ENCODE measurements at places on chromosomes 7 and 10.
A peak's percentile ranks its signal among the peaks of the same experiment; 100 is the strongest.

DNA sequence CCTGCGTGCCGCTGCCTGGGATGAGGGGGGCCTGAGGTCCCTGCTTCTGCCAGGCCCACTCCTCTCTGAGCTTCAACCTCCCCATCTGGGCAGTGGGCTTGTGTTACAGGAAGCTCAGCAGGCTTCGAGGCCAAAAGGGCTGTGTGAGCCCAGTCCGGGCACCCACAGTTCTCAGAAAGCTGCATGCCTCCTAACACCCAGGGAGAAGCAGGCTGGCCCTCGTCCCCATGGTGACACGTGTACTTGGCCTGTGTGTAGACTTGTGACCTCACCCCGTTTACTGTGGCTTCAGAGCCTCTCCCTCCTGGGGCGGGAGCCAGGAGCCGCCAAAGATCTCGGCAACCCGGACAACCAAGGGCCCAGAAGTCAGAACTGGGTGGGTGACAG is 2.2 kb upstream of the GRIFIN start:
- no peak for DNase-seq

DNA sequence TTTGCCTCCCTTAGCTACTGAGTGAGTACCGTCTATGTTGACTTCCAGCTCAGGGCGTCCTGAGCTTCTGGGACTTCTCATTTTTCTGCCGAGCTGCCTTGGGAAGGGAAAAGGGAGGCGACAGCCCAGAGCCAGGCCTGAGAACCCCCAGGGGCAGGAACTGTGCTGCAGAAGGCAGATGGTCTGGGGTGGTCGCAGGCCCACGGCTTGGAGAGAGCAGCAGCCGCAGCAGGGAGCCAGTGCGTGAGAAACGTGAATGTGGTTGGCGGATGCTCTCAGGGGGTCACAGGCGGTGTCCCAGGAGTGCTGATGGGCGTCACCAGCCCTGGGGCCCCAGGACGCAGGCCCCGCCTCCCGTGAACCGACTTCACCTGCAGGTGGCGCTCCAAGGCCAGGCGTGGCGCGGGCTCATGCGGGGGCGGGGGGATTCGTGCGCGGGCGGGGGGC is 9.2 kb upstream of the PWWP2B start:
- peak; percentile 69 for DNase-seq

- DNase-seq = no peak
These were observed 62.7 kb downstream of the ENTPD1 start for GRCh38 chr10:95818668-95819067.

DNA sequence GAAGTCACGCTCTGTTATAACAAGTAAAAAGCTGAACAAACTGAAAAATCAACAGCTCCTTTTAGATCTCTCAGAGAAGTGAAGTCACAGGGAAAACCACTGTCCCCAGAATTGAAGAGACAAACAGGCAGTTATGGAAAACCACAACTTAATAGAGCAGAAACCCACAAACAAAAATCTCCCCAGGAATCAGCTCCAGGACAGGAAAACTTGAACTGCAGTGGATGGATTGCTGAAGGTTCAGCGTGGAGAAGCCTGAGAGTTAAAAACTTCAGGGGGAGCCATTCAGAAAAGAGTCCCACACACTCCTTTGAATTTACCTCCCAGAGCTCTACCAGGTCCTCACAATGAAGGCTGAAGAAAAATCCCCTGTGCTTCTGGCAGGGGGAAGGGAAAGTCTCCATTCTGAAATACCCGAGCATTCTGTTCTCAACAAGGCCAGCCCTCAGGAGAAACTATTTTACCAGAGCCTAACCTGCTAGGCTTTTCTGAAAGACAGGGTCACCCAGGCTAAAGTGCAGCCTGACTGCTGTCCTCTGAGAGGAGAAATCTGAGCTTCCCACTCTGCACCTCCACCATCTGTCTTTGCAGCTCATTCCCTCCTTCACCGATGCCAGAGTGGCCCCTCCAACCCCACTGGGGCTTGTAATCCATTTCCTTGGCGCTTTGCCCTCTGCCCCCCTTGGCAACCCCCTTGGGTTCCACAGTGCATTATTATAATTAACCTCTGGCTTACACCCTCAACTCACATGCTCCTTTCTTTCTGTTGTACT is 65.0 kb upstream of the CCNY start:
- DNase-seq = no peak

- DNase-seq = no peak
These were observed 36.8 kb downstream of the PTN start for GRCh38 chr7:137306748-137307147.

GRCh38 chr7:65892161-65892560 is 19.3 kb downstream of the VKORC1L1 start:
- no peak for DNase-seq

- no peak for DNase-seq
These were observed 16.4 kb downstream of the HIP1 start for GRCh38 chr7:75722373-75722772.

- DNase-seq = peak; percentile 76
These were observed 618 bp downstream of the KIF5B start for GRCh38 chr10:32055478-32056135.

- no peak for DNase-seq
These were observed 624.7 kb upstream of the IGFBP3 start for GRCh38 chr7:46545790-46546189.

- DNase-seq = peak; percentile 66
These were observed 29.3 kb upstream of the KCNK18 start for GRCh38 chr10:117167789-117168674.

GRCh38 chr7:98841179-98841997 is 28.4 kb downstream of the TMEM130 start:
- DNase-seq = peak; percentile 77

DNA sequence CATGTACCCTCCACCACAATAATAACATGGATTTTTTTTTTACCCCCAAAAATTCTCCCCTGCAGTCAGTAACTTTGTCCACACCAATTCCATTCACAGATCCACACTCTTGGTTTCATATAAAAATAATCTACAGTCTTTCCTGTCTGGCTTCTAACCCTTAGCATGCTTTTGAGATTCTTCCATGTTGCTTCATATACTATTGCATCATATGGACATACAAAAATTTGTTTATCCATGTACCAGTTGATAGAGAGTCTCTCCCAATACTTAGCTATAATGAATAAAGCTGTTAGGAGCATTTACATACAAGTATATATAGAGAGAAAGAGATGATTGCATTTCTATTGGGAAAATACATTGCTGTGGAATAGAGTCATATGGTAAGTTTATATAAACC is 575.0 kb downstream of the XPNPEP1 start:
- DNase-seq = no peak

All from liver (tissue), 10 donors.